Kidney capillary endothelial cell (primary cell): ENCODE measurements at places on chromosomes 4 and X.

DNA sequence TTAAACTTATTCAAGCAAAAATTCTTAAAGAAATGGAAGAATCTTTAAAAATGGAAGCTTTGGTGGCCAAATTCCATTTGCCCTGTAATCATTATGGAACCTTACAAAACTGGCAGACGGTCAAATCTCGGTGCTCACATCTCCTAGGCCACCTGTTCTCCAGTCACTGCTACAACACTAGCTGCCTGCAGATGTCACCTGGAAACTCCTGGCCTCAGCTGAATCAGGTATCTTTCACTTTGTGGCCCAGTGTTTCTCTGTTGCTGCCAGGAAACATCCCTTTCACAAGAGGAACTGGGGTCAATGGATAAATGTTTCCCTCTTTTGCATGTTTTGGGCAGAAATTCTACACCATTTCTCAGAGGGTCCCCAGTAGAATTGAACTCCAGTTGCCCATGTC, 4.2 kb upstream of the CXCL3 start:
- DNase-seq: no peak

DNA sequence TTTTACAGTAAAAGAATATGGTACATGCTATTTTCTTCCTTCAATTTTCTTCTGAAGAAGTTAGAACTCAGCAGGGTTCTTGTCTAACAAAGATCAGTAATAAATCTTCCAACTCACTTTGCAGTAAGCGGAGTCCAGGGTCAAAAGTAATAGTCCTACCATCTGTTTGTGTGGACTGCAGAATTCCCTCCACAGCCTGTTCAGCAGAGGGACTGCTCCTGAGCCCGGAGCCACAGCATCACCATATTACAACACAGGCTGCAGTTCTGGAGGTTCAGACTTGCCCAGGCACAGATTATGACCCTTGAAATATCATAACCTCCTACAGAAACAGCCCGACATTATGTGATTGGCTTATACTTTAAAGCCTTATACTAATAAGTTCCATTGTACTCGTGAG, 10.3 kb downstream of the FHDC1 start:
- no peak for DNase-seq

- DNase-seq: no peak
Measured at GRCh38 chr4:122781486-122781885, 45.1 kb upstream of the FGF2 start.

DNA sequence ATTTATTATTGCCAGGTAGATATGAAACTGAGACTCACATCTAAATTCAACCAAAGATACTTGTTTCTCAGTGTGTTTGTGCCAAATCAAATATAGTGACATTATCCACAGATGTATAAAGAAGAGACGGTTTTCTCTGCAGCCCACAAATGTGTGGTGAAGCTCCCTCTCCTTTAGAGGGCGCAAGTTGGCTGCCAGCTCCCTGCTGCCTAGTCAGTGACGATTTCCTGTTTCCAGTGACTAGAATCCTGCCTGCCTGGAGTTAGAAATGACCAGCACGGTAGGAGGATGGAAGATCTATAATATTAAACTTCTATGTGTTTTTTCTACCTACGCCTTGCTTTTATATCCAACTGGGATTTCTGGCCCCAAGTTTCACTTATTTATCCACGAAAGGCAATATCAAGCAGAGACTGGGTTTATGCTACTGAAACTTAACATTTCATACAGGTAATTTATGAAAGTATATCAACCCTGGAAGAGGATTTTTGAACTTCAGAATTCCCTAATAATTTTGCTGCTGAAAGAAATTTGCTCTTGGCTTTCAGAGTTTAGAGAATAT, 1793.7 kb upstream of the TENM3 start:
- DNase-seq: peak; percentile 63

DNA sequence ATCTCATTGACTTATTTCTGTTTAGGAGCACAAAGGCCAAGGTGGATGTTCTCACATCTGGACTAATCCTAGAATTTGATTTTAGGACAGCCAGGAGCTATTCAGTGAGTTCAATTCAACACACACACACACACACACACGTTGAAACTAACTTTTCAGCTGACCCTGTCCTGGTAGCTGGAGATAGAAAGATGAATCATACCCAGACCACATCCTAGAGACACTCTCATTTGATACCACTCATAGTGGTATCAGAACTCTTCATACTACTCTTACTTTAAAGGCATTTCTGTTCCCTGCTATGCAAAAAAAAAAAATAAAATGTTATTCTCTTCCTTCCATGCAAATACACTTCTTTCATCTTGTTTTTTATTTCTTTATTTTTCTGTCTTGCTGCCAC, 36.7 kb downstream of the KLF8 start:
- no peak for DNase-seq

- no peak for DNase-seq
Measured at GRCh38 chr4:156815717-156816359, 155.8 kb downstream of the PDGFC start.

- no peak for DNase-seq
Measured at GRCh38 chrX:70231666-70232065, 2.8 kb upstream of the AWAT1 start.

DNA sequence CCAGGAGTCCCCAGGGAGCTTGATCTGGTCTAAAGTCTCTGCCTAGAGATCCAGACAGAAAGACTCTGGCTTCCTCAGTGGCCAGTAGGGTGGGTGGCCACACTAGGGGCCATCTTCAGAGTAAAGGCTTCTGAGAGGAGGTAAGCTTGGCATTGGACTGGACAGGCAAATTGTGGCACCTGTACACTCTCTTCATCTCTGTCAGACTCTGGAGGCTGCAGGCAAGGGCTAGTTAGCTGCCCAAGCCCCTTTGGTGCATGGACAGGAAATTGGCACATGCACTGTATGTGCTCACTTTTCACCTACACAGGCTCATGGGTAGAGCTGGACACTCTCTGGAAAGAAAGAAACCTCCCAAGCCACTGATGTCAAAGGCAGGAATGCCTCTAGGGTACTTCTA, 142.8 kb downstream of the PJA1 start:
- no peak for DNase-seq

GRCh38 chrX:55709735-55710134, 7.8 kb upstream of the RRAGB start:
- no peak for DNase-seq

GRCh38 chr4:123230061-123230460, 166.5 kb upstream of the SPRY1 start:
- DNase-seq: no peak

DNA sequence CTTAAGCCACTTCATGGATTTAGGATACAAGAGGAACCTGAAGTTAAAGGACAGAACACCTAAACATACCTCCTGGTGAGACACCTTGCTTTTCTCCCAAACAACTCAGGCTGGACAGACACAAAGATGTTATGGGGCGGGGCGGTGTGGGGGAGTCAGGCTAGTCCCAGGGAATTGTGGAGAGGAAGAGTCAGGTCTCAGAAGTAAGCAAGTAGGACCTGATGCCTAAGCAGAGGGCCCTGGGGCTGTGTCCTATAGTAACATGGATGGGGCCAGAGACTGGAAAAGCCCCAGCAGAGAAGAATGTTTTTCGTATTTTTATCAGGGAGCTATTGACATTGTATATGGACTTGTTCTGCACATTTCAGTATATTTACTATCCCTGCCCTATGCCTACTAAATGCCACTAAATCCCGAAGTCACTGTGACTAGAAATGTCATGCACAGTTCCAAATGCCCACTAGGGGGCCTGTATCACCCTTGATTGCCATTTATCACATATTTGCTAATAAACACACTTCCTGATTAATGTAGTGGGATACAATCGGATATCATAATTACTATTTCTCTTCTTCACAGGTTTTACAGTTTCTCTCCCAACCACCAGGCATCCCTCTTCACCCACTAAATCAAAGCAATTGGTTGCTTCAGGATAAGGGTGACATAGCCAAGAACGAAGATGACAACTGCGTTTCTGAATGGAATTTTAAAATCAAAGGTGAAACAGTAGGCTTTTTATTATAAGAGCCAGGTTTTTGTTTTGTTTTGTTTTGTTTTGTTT, 23.8 kb upstream of the ARHGAP10 start:
- peak; percentile 51 for DNase-seq

GRCh38 chr4:80173841-80174240, 23.5 kb upstream of the PRDM8 start:
- no peak for DNase-seq

- DNase-seq: peak; percentile 21
Measured at GRCh38 chr4:5142726-5143125, 91.4 kb downstream of the STK32B start.

- no peak for DNase-seq
Measured at GRCh38 chrX:40688929-40689328, 41.6 kb upstream of the CXorf38 start.

DNA sequence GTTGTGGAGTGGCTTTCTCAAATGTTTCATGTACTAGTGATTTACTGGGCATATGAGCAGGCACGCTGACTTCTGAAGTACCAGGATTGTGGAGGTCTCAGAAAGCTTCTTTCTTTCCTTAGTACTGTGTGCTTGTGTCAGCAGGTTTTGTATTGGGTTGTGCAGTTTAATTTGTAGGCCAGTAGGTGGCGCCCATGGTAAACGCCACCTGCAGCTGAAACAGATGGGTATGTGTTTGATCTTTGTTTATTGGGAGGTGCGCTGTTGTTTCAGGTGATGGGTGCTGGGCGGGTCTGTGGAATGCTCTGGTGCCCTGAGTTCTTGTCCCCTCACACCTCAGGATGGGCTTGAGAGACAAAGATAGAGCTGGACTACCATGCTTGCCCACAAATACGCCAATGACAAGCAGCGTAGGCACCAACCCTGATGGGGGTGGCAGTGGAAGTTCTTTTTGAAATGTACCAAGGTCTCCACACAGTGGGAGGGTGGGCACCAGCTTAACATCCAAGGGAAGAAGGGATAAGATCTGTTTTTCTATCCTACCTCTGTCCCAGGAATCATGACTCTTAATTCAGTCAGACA, 141.5 kb downstream of the RPS6KA6 start:
- peak; percentile 16 for DNase-seq

DNA sequence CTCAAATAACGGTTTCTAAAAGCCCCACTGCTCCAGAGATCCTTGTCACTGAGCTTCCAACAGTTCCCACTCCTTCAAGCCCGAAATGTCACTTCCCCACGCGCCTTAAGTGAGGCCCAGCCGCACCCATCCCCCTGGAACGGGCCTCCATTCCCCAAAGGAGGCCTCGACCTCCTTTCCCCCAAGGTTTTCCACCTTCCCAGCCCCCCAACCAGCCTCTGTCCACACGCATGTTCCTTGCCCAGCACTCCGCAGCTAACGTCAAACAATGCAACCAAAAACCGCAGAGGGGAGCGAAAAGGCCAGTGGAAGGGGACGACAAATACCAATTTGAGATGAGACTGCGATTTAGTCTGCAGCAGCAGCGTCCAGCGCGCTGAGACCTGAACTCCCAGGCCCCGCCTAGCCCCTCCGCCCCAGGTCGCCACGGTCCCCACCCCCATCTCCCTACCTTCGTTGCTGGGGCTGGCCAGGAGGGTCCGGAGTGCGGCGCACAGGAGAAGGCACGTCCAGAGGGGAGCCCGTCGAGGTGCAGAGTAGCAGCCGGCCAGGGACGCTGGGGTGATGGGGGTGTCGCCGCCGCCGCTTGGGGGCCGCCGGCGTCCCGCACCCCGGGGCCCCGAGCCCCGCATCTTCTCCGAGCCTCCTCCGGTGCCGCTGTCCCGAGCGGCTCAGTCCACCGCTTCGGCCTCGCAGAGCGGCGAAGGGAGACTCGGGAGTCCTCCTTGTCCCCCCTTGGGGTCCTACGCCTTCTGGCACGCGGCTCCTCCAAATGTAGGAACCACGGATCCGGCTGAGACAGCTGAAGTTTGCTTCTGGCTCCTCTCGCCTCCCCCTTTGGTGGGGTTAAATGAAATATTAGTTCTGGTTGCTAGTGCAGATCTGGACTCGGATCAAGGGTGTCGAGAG, 924 bp downstream of the EPHA5 start:
- no peak for DNase-seq

GRCh38 chr4:8205241-8205707, 6.2 kb downstream of the SH3TC1 start:
- DNase-seq: no peak

GRCh38 chr4:163164591-163164990, 2.1 kb downstream of the NAF1 start:
- DNase-seq: no peak

- DNase-seq: no peak
Measured at GRCh38 chrX:50169717-50170116, 31.1 kb downstream of the AKAP4 start.

GRCh38 chr4:159922119-159922518, 819.2 kb downstream of the RAPGEF2 start:
- DNase-seq: no peak

DNA sequence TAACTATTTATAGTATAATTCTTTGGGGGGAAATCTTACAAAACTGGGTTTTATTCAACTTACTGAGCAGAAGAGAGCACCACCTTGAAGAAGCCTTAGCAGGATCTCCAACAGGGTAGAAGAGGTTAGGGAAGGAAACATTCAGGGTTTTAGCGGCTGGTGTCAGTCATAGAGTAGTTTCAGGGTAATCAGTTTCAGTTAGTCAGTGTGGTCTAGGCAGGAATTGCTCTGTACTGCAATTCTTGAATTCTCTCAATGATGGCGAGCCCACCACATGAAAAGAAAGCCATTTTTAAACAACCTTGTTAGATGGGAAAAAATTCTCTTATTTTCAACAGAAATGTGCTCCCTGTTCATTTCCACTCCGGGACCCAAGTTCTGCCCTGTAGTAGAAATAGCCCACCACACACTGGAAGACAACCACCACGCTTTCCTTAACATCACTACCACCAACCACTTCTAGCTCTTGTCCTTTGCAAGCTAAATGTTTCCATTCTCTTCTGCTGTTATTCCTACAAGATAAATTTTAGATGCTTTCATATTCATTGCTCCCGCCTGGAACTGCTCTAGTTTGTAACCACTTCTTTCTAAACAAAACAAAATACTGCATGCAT, 25.9 kb downstream of the COL25A1 start:
- DNase-seq: no peak

DNA sequence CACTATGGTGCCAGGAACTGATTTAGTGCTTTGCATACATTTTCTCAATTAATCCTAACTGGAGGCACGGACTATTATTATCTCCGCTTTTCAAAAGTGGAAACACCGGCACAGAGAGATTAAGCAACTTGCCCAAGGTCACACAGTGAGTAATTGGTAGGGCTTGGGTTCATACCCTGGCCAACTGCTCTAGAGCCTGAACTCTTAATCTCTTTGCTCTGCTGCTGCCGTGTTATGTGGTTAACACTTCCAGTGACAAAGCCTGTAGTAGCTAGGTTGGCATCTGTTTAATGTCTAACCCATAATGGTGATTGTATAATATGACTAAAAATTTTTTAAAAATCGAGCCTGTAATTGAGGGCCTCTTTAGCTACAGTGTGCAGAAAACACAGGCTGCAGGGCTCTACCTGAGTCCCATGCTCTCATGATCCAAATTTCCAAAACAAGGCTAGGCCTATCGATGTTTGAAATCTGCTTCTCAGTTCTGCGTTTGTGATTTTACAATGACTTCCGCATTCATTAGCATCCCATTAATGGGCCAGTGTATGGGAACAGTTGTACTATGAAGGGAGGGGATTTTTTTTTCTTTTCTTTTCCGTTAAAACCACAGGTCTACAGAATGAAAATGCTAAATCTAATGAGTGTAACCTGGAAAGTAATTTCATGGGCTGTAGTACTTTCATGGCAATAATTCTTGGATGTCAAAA, 219.3 kb upstream of the JADE1 start:
- no peak for DNase-seq
